ENCODE measurements at places on chromosomes 5 and 9. TPM values are rescaled to one million over a fixed set of nuclear protein-coding genes. Genes with fewer than 3 reads are reported as not detected.

The STK32A gene
- 1.1 TPM for polyA plus RNA-seq

The SLC34A3 gene
- polyA plus RNA-seq = 0.24 TPM

The GMCL2 gene
- not detected for polyA plus RNA-seq

The RGS7BP gene
- not detected for polyA plus RNA-seq

The KIF4B gene
- 0.05 TPM for polyA plus RNA-seq

The NKD2 gene
- 7.4 TPM for polyA plus RNA-seq

The PCDHB4 gene
- polyA plus RNA-seq = 0.75 TPM

The SELENOP gene
- 71.0 TPM for polyA plus RNA-seq

The CSF1R gene
- 0.50 TPM for polyA plus RNA-seq

The NDUFAF2 gene
- polyA plus RNA-seq = 51.2 TPM

The FKBP15 gene
- 10.9 TPM for polyA plus RNA-seq

The ERP44 gene
- 29.7 TPM for polyA plus RNA-seq

The CSF2 gene
- not detected for polyA plus RNA-seq

The C9orf50 gene
- polyA plus RNA-seq = 4.3 TPM

The C5orf46 gene
- not detected for polyA plus RNA-seq

The NEURL1B gene
- 4.6 TPM for polyA plus RNA-seq

The CCL21 gene
- polyA plus RNA-seq = 2.2 TPM

The CYLC2 gene
- not detected for polyA plus RNA-seq

The ADAMTS13 gene
- 11.2 TPM for polyA plus RNA-seq

The C9orf78 gene
- polyA plus RNA-seq = 56.5 TPM

The IL3 gene
- not detected for polyA plus RNA-seq

The SHISAL2B gene
- polyA plus RNA-seq = 0.36 TPM

The FOXD4L5 gene
- polyA plus RNA-seq = 0.20 TPM

The OSMR gene
- 0.62 TPM for polyA plus RNA-seq

The PCDHGB4 gene
- 9.9 TPM for polyA plus RNA-seq

The PCDHGC5 gene
- not detected for polyA plus RNA-seq

The DOK3 gene
- polyA plus RNA-seq = 3.7 TPM

The EDIL3 gene
- polyA plus RNA-seq = 7.2 TPM

The TMEM252 gene
- polyA plus RNA-seq = not detected

The NR6A1 gene
- 3.2 TPM for polyA plus RNA-seq

The NRG2 gene
- polyA plus RNA-seq = 13.5 TPM

The ZNF782 gene
- 3.0 TPM for polyA plus RNA-seq

The NNT gene
- 103 TPM for polyA plus RNA-seq

The C1QTNF2 gene
- 0.24 TPM for polyA plus RNA-seq

The HEMGN gene
- not detected for polyA plus RNA-seq

The PCDHGA3 gene
- 1.4 TPM for polyA plus RNA-seq

The CNTFR gene
- polyA plus RNA-seq = 15.5 TPM

The FIBCD1 gene
- polyA plus RNA-seq = 0.24 TPM

The LCN15 gene
- 0.17 TPM for polyA plus RNA-seq

The HAND1 gene
- polyA plus RNA-seq = 67.7 TPM

The ARL14EPL gene
- polyA plus RNA-seq = not detected

The CARD9 gene
- 2.1 TPM for polyA plus RNA-seq

The CSNK1A1 gene
- polyA plus RNA-seq = 161 TPM

The DBH gene
- polyA plus RNA-seq = 0.04 TPM

The EPB41L4A gene
- 15.6 TPM for polyA plus RNA-seq

The OR1Q1 gene
- not detected for polyA plus RNA-seq

The SLC36A2 gene
- not detected for polyA plus RNA-seq

The PRKAA1 gene
- 29.3 TPM for polyA plus RNA-seq

The KCNV2 gene
- 0.49 TPM for polyA plus RNA-seq

The SPINK9 gene
- polyA plus RNA-seq = not detected

The PDGFRB gene
- 5.3 TPM for polyA plus RNA-seq

The GRIA1 gene
- polyA plus RNA-seq = 1.6 TPM

The RLN1 gene
- polyA plus RNA-seq = 1.7 TPM

The PCDHGA5 gene
- polyA plus RNA-seq = not detected
